ENCODE measurements at places on chromosomes 7 and 10.

- no peak for DNase-seq
Observed at GRCh38 chr7:25409897-25410636, 181.8 kb upstream of the NPVF start.

- no peak for DNase-seq
Observed at GRCh38 chr10:22719406-22720042, 5.1 kb upstream of the PIP4K2A start.

DNA sequence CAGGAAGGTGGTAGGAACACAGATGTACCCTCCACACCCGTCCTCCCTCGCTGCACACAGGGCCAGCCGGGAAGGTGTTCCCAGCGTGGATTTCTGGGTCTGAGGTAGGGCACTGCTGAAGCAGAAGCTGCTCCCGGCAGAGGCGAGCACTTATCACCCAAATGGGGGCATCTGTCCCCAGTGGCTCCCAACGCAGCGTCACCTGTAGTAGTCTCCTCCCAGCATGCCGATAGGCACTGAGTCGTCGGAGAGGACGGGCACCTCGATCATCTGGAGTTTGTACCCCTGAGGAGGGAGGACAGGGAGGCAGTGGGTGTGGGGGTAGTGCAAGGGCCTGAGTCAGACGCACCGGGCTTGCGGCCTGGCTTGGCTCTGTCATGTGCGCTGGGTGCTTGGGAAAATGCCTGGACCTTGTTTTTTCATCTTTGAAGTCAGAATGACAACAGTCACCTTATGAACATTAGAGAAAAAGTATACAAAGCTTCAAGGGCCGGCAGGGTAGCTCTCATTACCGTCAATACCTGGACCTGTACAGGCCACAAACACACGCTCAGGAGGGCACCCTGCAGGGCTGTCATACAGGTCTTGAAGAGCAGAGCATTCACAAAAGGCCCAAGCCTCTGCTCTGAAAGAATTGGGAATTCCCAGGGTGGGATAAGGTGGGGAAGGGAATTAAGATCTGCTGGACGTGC lies 3.1 kb upstream of the PYROXD2 start:
- DNase-seq = no peak

DNA sequence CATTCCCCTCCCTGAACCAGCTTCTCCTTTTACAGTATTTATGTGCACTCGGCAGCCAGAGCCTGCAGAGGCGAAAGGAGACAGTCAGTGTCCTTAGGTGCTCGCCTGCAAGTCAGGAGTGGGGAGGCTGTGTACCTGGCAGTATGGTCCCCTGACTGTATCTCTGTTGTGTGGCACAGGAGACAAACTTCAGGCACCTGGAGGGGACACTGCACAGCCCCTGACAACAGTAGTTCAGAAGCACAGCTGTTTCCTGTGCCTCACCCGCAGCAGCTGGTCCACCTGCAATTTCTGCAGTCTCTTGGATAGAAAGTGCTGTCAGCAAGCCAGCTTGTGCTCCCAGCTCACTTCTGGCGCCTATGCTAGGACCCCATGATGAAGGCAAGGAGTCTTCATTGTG lies 73.4 kb upstream of the LAMB4 start:
- DNase-seq = no peak

DNA sequence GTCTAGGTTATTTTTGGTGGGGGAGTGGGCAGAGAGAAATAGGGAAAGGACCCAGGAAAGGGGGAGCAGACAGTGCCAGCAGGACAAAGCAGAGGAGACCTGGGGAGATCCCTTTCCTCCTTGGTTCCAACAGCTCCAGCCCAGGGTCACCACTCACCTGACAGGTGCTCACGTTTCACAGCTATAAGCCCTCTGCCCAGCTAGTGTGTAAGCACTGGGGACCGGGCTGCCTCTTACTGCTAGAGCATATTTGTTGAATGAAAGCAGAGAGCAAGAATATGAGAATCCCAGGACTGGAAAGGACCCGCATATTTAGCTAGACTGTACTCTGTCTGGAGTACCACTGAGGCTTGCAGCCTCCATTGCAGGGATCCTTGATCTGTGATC lies 6.7 kb downstream of the ZCCHC24 start:
- no peak for DNase-seq

- no peak for DNase-seq
Observed at GRCh38 chr10:112810711-112811151, 139.3 kb upstream of the TCF7L2 start.

GRCh38 chr10:3357737-3358136 lies 185.2 kb upstream of the PITRM1 start:
- DNase-seq = no peak

- DNase-seq = no peak
Observed at GRCh38 chr10:48883701-48884100, 55.9 kb downstream of the LRRC18 start.

- DNase-seq = no peak
Observed at GRCh38 chr10:131587976-131588680, 276.6 kb upstream of the TCERG1L start.

DNA sequence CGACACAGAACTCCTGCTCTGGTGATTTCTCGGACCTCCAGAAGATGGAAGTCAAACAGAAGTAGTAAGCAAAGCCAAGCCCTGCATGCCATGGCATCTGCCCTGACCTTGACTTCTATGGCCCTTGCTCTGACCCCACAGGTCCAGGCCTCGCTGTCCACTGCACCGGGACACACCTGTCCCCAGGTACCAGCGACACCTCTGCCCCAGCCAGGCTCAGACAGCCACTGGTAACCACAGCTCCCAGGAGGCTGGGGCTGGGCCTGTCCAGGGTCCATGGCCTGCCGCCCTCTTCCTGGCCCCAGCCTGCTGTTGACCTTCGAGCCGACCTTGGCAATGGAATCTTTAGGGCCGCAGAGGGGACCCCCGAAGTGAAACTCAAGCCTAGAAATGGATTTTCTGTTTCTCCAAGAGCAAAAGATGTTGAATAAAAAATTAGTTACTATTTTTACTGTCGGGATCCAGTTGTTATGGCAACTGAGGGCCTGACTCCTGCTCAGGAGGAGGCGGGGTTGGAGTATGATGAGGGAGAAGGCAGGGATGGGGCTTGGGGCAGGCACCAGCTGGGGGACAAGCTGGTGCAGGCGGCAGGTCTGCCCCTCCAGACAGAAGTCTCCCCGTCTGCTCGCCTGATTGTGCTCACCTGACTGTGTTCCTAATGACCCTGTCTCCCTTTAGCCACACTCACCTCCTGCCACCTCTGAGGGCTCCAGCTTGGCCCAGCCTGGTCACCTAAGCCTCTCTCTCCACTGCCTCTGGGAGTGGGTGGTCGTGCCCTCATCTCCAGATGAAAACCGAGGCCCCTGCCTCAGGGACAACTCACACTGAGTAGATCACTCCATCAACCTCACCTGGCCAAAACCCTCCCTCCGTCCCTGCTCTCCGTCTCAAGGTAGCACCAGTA lies 4.1 kb upstream of the MMD2 start:
- no peak for DNase-seq

GRCh38 chr10:58651040-58651439 lies 138.4 kb downstream of the BICC1 start:
- DNase-seq = no peak

- no peak for DNase-seq
Observed at GRCh38 chr7:94512735-94513564, 3.3 kb downstream of the CASD1 start.

DNA sequence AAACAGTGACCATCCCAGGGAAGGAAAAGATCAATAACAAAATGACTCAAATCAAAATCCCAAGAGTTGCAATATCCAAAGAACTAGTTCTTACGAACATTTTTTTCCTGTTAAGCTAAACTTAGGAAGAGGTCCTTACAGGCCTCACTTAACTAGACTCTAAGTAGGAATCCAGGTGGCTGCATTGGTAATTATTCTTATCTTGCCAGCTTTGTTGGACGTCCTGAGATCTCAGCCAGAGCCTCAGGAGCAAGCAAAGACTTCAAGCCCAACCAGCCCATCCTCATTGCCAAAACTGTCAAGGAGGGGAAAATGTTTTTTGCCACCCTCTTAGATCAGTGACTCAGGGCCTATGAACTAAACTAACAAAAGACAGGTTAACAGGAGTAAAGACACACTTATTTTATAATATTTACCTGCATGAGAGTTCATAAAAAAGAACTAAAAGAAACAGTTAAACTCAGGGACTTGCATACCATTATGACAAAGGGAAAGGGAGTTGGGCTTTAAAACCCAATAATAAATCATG lies 18.3 kb upstream of the PPP1R9A start:
- DNase-seq = no peak

DNA sequence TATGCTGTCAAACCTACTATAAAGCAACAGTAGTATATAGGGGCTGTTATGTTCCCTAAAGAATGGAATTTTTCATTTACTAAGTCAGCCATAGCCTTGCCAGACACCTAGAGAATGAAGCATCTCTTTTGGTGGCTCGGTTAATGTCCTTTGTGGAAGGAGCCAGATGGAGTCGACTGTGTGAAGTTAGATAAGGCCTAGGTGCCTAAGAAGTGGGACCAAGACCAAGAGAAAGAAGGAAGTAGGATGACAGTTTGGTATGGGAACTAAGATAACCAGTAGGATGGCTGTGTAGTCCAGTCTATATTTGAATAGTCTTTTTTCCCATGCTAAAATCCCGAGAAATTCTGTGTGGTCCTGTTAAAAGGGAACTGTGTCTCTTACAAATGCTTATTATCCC lies 62.2 kb downstream of the REEP3 start:
- no peak for DNase-seq

DNA sequence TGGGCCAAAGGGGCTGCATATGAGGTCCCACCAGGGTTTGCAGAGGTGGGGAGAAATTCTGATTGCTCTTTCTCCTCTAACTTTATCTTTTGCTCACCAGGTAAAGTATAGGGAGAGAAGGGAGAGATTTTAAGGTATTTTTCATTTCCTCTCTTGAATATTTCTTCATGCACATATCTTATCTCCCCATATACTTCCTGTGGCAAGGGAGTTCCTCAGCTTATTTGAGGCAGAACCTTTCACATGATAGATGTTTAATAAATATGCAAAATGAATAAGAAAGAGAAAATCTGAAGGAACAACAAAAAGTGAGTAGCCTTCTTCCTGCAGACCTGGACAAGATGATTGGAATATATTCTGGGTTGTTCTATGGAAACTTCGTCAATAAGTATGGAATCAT lies 67.4 kb upstream of the PDCD4 start:
- no peak for DNase-seq

DNA sequence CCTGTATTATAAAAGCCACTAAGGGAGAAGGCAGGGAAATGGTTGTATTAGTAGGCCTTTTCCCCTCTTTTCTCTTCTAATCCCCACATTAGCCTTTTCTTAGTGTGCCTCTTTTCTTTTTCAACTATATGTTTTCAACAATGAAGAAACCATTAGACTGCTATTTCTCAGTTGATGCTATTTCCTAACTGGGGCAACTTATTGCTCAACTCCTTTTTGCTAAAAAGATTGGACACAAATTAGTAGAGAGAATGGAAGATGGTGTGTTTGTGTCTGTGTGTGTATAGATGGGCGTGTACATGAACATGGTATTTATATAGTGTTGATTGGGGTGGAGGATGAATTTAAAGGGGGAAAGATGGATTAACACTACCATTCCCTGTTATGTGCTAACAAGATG lies 28.4 kb downstream of the TBC1D12 start:
- no peak for DNase-seq

DNA sequence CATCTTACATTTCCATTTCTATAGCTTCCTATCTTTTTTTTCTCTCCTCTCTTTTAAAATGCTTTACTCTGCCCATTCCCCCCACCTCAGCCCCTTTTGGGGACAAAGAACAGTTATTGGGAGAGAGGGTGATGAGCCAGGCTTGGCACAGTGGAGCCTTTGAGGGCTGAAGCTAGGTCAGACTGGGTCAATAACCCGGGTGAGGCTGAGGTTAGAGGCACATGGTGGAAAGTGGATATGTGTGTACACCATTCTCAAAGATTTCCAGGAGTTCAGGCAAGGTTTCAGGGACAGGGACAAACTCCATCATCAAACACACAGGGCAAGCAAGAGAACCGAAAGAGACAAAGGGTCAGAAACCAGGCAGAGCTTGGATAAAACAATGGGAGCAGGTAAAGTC lies 11.5 kb downstream of the ABCB4 start:
- DNase-seq = no peak

GRCh38 chr10:63812501-63812900 lies 291.3 kb downstream of the REEP3 start:
- DNase-seq = no peak

DNA sequence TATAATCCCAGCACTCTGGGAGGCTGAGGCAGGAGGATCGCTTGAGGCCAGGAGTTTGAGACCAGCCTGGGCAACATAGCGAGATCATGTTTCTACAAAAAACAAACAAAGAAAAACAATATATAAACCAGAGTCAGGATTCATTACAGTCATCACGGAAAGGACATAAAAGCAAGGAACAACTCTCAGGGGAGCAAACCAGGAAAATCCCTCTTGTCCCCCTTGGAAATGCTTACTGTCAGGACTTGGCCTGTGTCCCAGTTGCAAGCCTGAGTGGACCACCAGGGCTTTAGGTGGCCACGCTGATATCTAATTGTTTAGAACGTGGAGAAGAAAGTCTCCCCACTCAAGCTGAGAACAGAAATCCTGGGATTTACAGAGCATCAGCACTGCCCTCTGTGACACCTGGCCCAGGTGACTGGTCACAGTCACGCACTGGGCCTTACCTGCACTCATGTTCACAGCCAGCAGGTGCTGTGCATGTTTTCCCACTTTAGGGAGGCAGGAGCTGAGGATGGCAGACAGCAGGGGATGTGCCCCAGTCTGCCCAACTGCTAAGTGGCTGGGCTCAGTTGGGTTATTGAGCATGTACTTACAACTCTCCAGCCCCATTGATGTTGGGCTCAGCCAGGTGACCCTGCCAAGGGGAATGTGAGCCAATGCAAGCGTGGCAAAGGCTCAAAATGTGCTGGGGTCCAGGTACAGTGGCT lies 60.9 kb downstream of the TMEM130 start:
- no peak for DNase-seq

DNA sequence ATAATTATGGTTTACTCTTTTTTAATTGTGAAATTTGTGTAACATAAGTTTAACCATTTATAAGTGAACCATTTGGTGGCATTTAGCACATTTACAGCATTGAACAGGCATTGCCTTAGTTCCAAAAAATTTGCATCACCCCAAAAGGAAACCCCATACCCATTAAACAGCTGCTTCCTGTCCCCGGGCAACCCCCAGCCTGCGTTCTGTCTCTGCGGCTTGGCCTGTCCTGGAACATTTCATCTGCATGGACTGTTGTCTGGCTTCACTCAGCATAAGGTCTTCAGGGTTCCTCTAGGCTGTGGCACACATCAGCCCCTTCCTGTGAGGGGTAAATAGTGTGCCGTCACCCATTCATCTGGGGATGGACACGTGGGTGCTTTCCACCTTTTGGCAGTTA lies 6.9 kb downstream of the RET start:
- no peak for DNase-seq

DNA sequence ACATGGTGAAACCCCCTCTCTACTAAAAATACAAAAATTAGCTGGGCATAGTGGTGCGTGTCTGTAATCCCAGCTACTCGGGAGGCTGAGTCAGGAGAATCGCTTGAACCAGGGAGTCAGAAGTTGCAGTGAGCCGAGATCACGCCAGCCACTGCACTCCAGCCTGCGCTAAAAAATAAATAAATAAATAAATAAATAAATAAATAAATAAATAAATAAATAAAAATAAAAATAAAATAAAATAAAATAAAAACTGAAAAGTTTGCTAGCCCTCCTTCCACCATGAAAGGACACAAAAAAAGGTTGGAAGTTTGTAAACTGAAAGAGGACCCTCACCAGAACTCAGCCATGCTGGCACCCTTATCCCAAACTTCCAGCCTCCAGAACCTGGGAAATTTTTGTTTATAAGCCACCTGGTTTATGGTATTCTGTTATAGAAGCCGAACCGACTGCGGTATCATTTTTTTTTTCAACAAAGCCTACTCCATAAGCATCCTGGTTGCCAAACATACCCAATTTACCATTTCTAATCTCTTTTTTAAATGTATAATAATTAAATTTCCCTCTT lies 448.2 kb downstream of the SEMA3D start:
- DNase-seq = no peak

- DNase-seq = no peak
Observed at GRCh38 chr10:44064317-44064716, 320.6 kb downstream of the CXCL12 start.
